ENCODE measurements at places on chromosomes 6 and 20. TPM values are rescaled to one million over a fixed set of nuclear protein-coding genes. Genes with fewer than 3 reads are reported as not detected.

Gene TPD52L1
- 107 TPM for total RNA-seq

Gene PSMB8
- total RNA-seq: 48.2 TPM

GRCh38 chr6:142721215-142721920 lies 223.6 kb downstream of the HIVEP2 start:
- no peak for DNase-seq

DNA sequence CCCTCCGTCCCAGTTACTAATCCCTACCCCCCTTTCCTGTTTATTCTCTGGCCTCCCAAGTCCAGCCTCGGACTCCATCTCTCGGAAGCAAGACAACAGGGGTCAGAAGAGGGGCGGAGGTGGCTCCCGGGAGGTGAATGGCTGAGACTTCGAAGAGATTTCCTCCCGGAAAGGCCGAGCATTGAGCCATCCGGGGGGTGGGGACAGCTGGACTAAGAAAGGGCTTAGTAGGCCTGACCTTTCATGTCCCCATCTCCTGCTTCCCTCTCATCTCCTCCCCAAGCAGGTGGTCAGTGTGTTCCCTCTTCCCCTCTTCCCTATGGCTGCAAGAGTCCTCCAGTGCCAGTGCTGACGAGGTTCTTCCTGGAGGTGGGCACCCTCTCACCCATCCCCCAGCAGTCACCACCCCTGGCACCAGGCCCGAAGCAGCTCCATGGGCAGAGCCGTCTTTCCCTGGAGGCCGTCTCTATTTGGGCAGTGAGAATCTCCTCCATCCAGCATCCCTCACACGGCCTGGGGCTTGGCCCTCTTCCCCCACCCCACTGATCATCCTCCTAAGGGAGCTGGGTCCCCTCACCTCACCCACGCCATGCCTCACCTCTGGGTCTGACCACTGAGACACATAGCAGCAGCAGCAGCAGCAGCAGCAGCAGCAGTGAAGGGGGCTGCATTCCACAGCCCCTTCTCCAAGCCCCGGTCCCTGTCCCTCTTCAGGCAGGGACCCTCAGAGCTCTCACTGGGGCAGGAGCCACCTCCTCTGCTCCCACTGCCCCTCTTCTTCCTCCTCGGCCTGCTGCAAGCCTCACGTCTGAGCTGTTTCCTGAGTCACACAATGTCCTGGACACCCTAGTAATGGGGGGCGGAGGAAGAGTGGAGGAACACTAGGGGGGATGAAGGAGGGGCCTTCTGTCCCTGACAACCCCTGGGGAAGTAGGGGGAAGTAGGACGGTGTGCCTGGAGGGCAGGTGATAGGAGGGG lies at the start of gene NOTCH4:
Gene NOTCH4, minus strand, starts transcription at position 810 of the 978 bp plus-strand sequence. Its CDS starts 139 bp downstream, at position 671.
- DNase-seq: no peak

DNA sequence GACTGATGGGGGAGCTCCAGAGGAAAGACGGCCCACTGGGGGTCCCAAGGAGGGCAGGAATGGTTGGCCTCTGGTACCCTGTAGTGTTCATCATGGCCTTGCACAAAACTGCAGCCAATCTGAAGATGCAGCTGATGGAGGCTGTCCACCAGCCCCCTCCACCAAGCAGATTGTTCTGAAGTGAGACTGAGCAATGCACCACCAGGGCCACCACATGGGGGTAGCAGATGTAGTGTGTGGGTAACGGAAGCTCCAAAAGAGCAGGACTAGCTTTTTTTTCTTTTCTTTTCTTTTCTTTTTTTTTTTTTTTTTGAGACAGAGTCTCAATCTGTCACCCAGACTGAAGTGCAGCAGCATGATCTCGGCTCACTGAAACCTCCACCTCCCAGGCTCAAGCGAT lies 181.0 kb upstream of the MYLIP start:
- no peak for DNase-seq

Gene TSPYL1
- 34.6 TPM for total RNA-seq

DNA sequence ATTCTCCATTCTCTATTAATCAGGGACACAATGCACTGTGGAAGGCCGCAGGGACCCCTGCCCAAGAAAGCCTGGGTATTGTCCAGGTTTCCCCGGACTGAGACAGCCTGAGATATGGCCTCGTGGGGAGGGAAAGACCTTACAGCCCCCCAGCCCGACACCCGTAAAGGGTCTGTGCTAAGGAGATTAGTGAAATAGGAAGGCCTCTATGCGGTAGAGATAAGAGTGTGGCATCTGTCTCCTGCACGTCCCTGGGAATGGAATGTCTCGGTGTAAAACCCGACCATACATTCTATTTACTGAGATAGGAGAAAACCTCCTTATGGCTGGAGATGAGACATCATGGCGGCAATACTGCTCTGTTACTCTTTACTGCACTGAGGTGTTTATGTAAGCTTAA lies 15.7 kb upstream of the EIF2S2 start:
- no peak for DNase-seq

DNA sequence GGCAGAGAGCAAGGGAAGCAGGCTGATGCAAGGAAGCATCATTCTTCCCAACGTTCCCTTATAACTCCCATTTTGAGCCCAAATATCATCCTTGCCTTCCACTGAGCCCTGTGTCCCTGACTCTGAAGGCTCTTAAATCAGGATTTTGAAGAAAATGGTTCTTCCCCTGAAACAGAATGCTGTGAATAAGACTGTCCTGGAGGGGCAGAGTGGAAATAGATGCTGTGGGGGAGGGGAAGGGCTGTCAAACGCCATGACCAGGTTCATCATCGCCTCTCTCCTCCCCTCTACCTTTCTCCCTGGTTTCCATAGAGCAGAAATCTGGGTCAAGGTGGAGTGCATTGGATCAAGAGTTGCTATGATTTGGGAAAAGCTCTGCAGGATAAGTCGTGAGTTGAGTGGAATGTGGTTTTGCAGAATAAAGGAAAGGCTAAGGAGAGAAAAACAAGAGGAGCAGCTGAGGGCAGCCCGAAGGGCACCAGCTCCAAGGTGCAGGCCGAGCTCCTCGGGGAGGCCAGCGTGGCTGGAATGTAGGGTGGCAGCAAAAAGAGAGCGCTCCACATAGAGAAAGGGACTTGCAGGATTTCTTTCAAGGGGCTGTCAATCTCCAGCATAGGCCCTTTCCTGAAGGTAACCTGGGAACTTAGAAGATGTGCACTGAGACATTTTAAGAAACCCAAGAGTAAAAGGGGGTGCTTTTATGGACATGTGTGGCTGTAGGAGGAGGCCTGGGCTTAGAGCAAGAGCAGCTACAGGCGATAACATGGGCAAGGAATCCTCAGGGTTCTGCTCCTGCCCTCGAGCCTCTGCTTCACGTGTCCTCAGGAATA lies 120.8 kb upstream of the CDYL start:
- no peak for DNase-seq

GRCh38 chr6:50249493-50249892 lies 199.8 kb upstream of the DEFB112 start:
- DNase-seq: peak; percentile 58

GRCh38 chr20:38075161-38075998 lies 41.8 kb downstream of the RPRD1B start:
- no peak for DNase-seq

Gene HLA-DQB2
- total RNA-seq: not detected

DNA sequence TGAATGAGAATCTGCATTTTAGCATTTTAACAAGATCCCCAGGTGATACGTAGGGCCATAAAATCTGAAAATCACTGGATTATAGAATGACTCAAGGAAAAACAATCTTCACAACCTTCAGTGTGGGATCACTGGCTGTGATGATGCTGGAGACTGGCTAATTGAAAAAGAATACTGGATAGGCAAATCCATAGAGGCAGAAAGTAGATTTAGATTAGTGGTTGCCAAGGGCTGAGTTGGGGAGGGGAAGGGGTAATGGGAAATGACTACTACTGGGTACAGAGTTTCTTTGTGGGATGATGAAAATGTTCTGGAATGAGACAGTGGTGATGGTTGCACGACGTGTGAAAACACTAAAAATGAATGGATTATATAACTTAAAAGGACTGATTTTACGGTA lies 84.1 kb downstream of the CDK19 start:
- DNase-seq: no peak

GRCh38 chr6:25279748-25280343 lies 672 bp downstream of the CARMIL1 start:
- no peak for DNase-seq

DNA sequence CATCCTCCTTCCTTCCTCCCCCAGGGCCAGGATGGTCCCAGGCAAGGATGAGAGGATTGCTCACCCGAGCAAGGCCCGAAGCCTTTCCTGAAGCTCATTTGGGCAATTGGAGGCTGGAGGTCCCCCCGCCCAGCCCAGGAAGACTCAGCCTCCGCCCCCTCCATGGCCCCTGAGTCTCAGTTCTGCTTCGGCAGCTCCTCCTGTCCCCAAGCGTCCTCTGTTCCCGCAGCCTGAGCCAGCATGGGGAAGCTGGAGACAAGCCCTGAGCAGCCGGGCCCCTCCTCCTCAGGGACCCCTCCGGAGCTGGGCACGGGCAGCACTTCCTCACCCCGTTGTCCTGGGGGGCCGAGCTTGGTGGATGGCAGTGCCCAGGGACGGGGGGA lies 26.0 kb downstream of the SLC17A9 start:
- DNase-seq: no peak

GRCh38 chr20:63740627-63741353 lies 1.2 kb downstream of the SLC2A4RG start:
- peak; percentile 74 for DNase-seq

- peak; percentile 65 for DNase-seq
These were observed 15.8 kb downstream of the POM121L2 start for GRCh38 chr6:27296106-27296783.

DNA sequence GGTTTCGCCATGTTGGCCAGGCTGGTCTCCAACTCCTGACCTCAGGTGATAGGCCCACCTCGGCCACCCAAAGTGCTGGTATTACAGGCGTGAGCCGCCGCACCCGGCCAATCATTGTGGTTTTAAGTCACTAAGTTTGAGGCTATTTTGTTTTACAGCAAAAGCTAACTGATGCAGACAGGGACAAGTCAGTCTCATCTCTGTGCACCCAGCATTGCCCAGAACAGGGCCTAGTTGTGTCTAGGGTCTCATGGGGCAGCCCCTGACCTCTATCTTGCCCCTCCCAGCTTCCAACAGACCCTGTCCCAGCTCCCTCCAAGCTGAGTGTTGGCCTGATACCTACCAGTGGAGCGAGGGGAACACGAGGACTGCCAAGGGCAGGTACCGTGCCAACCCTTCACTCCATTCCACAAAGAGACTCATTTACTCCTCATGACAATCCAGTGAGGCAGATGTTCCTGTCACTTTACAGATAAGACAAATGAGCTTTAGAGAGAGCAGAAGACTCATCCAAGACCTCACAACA lies 8.9 kb upstream of the RBCK1 start:
- DNase-seq: no peak
